CD4-positive, alpha-beta T cell treated with Interleukin-21 for 1 hour (primary cell): ENCODE measurements at places on chromosomes 11 and 22.

DNA sequence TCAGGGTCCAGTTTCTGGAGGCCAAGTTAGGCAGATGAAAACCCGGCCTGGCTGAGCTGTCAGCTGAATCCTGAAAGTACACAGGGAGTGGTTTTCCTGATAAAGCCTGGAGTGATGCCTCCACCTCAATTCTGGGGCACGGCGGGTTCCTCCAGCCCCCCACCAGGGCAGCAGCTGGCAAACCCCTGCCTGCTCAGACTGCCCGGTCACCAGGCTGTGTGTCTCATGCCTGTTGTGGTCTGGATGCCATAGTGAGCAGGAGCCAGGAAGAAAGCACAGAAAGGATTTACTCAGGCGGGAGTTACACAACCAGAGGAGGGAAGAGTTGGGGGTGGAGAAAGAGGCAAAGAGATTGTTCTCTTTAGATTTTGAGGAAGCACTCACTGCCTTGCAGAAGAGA is 119.9 kb upstream of the RASSF10 start:
- DNase-seq: no peak

DNA sequence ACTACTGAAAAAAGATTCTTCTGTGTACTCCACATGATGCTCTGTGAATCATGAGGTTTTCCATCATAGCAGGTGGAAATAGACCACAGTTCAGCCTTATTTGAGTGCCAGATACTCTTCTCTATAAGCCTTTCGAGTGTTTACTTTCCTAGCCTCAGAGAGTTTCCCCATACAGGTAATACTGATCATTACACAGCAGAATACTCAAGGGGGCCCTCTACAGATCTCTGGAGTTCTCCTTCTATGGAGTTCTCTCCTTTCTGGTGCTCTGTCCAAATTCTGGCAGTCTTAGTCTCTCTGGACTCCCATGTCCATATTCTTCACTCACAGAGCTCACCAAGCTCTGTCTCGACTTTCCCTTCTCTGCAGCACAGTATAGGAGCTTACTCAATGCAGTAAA is 175.7 kb upstream of the CARD18 start:
- DNase-seq: no peak

- no peak for DNase-seq
Observed at GRCh38 chr11:73361953-73362776, 14.0 kb upstream of the RELT start.

GRCh38 chr11:2273771-2274170 is 3.4 kb upstream of the ASCL2 start:
- no peak for DNase-seq

- no peak for DNase-seq
Observed at GRCh38 chr22:48268771-48269552, 1506.5 kb downstream of the TBC1D22A start.

- DNase-seq: no peak
Observed at GRCh38 chr22:17974703-17975372, 49.5 kb downstream of the MICAL3 start.

- no peak for DNase-seq
Observed at GRCh38 chr11:34425867-34426266, 12.9 kb upstream of the CAT start.

DNA sequence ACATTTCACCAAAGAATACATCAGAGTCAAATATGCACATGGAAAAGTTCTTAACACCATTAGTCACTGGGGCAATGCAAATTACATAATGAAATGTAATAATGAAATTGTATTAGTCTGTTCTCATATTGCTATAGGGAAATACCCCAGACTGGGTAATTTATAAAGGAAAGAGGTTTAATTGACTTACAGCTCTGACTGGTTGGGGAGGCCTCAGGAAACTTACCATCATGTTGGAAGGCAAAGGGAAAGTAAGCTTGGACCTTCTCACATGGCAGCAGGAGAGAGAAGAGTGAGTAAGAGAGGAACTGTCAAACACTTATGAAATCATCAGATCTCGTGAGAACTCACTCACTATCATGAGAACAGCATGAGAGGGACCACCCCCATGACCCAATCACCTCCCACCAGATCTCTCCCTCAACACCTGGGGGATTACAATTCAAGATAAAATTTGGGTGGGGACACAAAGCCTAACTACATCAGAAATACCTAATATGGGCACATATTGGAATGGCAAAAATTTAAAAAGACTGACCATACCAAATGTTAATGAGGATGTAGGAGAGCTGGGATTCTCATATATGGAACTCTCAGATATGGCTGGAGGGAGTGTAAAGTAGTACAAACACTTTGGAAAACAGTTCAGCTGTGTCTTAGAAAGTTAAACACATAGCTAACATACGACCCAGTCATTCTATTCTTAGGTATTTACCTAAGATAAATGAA is 65.1 kb upstream of the CD44 start:
- DNase-seq: no peak

- DNase-seq: no peak
Observed at GRCh38 chr22:43520632-43521039, 108.8 kb downstream of the MPPED1 start.

- no peak for DNase-seq
Observed at GRCh38 chr11:132490978-132491377, 1041.3 kb downstream of the OPCML start.

DNA sequence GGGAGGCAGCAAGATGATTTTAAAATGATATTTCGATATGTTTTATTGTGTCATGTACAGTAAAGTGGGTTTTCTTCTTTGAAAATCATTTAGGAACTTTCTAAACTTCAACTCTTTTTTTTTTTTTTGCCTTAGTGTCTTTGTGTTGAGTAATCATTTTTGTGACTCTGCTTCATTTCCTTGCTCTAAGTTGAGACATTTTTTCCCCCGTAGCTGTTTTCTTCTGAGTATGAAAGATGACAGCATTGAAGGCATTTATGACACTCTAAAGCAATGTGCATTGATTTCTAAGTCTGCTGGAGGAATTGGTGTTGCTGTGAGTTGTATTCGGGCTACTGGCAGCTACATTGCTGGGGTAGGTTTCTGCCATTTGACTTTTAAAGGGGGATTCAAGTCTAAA is 23.5 kb downstream of the RRM1 start:
- DNase-seq: no peak

DNA sequence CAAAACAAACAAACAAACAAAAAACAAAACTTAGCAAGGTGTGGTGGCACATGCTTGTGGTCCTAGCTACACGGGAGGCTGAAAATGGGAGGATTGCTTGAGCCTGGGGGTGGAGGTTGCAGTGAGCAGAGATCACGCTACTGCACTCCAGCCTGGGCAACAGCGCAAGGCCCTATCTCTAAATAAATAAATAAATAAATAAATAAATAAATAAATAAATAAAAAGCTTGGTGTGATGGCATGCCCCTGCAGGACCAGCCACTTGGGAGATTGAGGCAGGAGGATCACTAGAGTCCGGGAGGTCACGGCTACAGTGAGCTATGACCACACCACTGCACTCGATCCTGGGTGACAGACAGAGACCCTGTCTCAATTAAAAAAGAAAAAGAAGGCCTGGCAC is 9.0 kb upstream of the STARD10 start:
- no peak for DNase-seq

- no peak for DNase-seq
Observed at GRCh38 chr11:95132956-95133355, 43.3 kb downstream of the ENDOD1 start.

DNA sequence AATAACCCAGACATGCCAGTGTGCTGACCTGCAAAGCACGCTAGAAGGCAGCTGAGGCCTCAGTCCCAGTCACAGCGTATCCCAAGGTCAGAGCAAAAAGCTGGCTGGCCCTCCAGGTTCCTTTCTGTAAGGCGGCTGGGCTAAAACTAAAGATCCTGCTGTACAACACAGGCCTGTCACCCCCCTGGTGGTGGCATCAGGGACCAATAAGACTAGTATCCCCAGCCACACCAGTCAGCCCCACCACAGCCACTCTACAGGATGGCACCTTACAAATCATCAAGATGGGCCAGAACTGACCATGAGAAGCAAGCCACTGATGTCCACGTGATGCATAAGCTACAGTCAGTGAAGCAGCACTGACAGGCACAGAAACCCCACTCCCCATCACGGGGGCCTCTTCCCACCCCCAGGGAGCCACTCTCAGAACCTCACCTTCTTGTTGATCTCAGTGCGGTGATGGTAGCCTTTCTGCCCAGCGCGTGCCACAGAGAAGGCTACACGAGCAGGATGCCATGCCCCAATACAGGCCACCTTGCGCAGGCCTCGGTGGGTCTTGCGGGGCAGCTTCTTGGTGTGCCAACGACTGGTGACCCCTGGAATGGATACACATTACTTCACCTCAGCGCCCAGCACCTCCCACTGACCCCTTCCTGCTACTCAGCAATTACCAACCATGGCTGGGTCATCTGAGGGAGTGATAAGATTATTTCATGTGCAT is 5.0 kb downstream of the RPL3 start:
- DNase-seq: no peak

DNA sequence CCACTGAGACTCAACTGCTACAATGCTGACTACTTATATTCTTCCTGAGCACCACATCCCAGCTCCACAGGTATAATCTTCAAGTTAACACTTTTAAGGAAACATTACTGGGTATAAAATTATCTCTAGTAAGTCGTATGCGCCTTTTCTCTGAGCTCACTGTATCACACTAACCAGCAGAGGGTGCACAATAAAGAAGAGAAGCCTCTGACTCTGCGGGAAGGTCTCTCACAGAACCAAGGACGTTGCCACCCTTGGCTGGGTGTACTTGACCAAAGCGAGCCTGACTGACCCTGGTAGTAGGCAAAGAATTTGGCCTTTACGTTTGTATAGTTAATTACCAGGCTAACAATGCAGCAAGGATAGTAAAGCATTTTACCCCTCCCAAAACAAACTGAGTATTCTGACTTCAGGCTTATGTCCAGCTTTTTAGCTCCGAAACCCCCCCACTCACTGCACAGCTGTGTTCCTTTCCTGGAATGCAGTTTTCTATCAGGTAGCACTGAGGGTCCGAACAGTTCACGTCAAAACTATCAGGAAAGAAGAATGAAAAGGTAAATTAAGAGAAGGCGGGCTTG is at the start of gene BTBD18:
BTBD18 (minus strand) TSS at position 144 of the 578 bp plus-strand sequence. CDS start 631 bp downstream, outside the sequence.
- DNase-seq: no peak

DNA sequence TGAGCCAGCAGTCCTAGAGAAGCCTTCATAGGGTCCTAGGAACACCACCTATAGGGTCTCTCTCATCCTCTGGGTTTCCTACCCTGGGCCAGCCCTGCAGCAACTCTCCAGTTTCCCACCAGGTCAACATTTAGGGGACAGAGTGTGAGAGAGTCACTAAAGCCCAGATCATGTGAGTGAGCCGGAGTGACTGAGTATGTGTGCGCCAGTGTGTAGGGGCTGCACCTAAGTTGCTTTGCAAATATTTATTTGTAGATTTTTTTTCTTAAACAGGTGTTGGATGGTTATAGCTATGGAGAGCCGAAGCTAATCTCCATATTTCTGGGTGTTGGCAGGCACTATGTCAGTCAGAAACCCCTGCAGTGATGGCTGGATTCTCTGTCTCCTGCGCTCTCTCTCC is 232.5 kb upstream of the NCAM1 start:
- no peak for DNase-seq

DNA sequence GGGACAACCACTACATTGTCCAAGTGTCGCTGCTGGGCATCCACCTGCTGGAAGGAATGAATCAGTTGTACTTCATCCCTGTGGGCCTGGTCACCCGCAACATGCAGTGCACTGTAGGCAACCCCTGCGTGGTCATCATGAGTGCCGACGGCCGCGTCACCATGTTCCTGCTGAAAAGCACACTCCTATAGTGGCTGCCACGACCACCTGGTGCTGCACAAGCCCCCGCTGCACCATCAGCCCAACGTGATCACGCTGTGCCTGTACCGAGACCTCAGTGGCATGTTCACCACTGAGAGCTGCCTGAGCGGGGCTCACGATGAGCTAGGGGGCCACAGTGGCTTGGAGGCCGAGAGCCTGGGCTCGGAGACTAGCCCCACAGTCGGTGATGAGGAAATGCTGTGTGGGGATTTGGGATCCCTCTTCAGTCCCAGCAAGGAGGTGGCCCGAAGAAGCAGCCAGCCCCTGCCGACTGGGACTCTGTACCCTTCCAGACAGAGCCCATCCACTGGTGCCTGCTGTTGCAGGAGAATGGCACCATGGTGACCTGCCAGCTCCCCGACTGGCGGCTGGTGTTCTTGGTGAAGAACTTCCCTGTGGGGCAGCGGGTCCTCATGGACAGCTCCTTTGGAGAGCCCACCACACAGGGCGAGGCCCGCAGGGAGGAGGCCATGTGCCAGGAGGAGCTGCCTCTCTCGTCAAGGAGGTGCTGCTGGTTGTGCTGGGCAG is 15.7 kb upstream of the SLC5A4 start:
- no peak for DNase-seq

- DNase-seq: no peak
Observed at GRCh38 chr11:127564810-127565209, 564.2 kb upstream of the KIRREL3 start.

- DNase-seq: no peak
Observed at GRCh38 chr11:16095756-16096155, 260.6 kb downstream of the SOX6 start.

- DNase-seq: no peak
Observed at GRCh38 chr11:44979543-44980399, 29.1 kb upstream of the TP53I11 start.

DNA sequence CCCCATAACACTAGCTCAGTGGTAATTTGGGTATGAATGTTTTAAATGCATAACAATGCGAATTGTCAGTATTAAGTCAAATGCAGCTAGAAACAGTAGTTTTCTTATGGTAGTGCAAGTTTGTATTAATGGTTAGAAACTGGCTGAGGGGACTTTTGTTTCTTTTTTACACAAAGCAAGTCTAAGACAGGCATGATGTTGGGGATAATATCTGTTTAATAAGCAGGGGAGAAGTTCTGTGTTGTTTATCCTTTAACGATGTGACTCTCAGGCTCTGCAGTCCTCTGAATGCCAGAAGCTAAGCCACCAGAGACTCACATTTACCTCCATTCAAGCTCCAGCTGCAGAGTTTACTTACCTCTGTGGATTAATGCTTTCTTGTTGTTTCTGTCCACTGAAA is 67.8 kb downstream of the SYT9 start:
- no peak for DNase-seq

- no peak for DNase-seq
Observed at GRCh38 chr11:2789331-2789730, 89.5 kb upstream of the KCNQ1OT1 start.

DNA sequence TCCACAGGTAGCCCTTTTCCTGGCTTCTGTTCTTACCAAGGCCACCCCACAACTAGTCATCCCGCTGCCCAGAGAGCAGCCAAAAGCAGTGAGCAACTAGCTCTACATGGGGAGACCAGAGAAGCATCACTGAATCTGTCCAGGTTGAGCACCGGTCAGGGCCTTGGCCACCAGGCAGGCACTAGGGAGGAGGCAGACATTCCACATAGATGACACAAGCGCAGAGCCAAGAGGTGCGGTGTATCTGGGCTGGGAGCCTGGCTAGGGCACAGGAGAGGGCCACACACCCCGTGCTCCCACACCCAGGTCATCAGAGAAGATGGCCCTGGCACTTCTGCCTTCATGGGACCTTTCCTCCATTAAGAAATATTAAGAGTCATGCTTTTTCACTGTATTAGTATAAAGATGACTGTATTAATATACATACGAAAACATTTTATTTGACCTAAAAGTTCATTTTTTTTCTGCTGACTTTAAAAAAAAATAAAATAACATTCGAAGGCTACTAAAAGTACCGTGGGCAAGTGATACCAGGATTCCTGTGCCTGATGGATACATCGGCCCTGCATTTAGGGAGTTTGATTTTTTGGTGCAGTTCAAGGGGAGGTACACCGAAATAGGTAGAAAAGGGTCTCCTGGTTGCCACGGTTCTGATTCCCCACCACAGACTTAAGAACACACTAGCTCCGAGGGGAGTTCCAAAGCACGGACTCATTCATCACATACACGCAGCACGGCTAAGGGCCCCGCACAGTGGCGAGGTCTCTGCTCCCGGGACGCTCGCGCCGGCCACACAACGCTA is 1.2 kb downstream of the DGCR2 start:
- no peak for DNase-seq

- DNase-seq: peak; percentile 42
Observed at GRCh38 chr22:22865311-22866072, 22.1 kb upstream of the IGLL5 start.
